ENCODE measurements at places on chromosomes 4 and X.

DNA sequence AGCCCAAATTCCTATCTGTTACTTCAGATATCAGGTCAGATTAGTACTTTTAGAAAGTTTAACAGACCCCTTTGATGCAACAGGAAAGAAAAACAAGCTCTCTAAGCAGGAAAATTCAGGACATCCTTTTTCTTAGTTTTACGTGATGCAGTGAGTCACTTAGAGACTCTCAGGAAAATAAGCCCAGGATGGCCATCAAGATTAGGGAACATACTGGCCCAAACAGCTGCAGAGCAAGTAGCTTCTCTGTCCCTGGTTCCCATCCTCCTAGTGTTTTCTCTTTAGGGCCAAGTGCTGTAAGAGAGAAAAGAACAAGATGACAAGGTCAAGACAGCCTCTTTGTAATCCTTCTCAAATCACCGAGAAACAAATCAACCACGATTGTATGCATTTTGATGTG is 219.1 kb downstream of the ZNF674 start:
- no peak for DNase-seq

DNA sequence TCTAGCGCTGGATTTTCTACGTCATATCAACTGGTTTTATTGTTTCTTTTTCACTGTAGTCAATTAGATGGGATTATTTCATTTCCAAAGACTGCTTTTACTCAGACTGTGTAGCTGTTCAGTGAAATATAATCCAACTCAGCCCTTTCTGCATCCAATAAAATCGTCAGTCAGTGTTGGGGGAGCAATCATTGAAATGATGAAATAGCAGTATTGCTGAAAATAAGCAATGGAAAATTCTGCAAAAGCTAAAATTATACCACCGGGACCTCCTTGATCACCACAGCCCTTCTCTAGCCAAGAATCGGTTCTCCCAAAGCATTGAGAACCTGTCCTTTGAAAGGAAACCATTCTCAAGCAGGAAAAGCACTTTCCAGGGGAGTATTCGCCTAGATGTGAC is 243.1 kb upstream of the TENM3 start:
- no peak for DNase-seq

GRCh38 chr4:15149839-15150592 is 147.7 kb downstream of the CPEB2 start:
- DNase-seq, result no peak

- no peak for DNase-seq
These were observed 219.8 kb downstream of the TLL1 start for GRCh38 chr4:166092797-166093290.

GRCh38 chr4:108877821-108878220 is 115.0 kb upstream of the ETNPPL start:
- DNase-seq, result no peak

DNA sequence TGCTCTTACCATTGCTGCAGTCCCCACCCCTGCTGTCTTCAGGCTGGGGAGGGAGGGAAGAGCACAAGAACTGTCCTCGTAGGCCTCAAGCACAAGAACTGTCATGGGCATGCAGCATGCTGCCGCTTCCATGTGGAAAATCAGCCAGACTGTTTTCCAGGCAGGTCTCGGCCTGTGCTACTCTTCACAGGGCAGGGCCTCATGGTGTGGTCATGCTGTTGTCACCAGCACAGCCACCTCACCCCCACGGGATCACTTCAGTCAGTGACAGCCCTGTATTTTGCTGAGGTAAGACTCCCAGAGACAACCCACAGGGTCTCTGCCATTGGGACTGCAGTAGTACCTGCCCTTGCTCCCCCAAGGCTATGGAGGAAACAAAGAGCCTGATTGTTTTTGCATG is 205.3 kb downstream of the NAP1L3 start:
- no peak for DNase-seq

DNA sequence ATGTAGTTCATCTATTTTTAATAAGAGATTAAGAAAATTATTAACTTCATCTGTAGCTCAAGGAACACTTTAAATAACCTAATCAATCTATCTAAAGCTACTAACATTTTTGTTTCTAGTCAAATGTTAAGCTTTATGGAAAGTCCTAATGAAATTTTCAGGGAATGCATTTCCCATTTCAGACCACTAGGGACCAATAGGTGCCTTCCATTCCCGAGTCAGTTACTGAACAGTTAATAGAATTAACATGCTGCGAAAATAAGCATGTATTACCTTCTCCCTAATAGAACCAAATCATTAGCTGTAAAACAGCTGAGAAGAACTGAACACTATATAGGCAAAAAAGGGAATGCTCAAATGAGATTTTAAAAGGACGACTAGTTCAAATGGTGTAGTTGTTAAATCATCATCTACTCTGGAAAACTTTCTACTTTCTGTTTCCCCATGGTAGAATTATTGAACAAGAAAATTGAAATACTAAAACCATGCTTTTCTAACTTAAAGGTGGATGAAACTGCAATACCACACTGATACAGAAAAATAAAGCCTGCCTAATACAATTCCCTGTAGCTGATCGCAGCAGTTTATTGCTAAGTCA is 22.5 kb downstream of the STX18 start:
- DNase-seq, result no peak

GRCh38 chr4:42150653-42151567 is 1.5 kb downstream of the BEND4 start:
- no peak for DNase-seq

DNA sequence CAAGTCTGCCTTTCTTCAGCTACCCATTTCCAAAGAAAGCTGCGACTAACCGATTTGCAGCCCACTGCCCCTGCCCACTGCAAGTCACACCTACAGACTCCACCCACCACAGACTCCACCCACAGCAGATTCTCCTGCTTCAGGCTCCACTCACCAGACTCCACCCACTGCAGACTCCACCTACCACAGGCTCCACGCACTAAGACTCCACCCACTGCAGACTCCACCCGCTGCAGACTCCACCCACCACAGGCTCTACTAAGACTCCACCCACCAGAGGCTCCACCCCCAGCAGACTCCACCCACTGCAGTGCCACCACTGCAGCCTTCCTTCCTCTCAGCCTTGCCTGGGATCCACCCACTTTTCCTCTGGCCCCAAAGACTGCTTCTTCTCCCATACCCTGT is 41.3 kb downstream of the ABLIM2 start:
- DNase-seq, result no peak

- DNase-seq, result no peak
These were observed 87.1 kb downstream of the AMELX start for GRCh38 chrX:11380187-11380844.

DNA sequence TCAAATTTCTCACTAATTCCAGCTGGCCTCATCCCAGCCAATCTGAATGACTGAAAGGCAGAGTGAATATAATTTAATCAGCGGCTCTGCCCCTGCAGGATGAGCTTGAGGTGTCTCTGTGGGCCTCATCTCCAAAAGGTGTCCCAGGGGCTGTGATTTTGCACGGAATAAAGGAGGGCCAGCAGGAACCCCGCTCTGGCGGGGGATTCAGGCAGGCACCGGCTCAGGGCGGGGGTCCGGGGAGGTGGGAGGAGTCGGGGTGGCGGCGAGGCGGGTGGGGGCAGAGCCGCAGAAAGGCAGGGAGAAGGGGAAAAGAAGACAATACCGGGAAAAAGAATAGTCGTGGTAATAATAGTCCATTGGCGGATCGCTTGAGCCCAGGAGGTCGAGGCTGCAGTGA is 16.0 kb upstream of the ERCC6L start:
- no peak for DNase-seq

Data from stimulated activated CD8-positive, alpha-beta memory T cell treated with anti-CD3 and anti-CD28 coated beads, Interleukin-7, amount 100 ng/mL, for 1 hour (primary cell).